Left lung (tissue), 14 donors: ENCODE measurements at places on chromosomes 2 and 18. TPM values are rescaled to one million over a fixed set of nuclear protein-coding genes. Genes with fewer than 3 reads are reported as not detected.

GRCh38 chr2:165044505-165045303 lies 89.4 kb upstream of the SLC38A11 start:
- no peak overlapping the region for H3K4me3 ChIP-seq

- H3K4me1 ChIP-seq = no peaks in the 10 kb centered on the region
- H3K27ac ChIP-seq = no peak overlapping the region
- H3K27me3 ChIP-seq = peaks cover 25% of the 10 kb centered on the region
- H3K36me3 ChIP-seq = no peaks in the 10 kb centered on the region
- H3K4me3 ChIP-seq = no peak overlapping the region
These were observed 52.5 kb upstream of the CCDC150 start for GRCh38 chr2:196587056-196587455.

GRCh38 chr2:41930807-41931566 lies 116.8 kb upstream of the PKDCC start:
- no peak for DNase-seq
- no peaks in the 10 kb centered on the region for H3K27me3 ChIP-seq
- no peaks in the 10 kb centered on the region for H3K4me1 ChIP-seq
- H3K4me3 ChIP-seq = no peak overlapping the region

DNA sequence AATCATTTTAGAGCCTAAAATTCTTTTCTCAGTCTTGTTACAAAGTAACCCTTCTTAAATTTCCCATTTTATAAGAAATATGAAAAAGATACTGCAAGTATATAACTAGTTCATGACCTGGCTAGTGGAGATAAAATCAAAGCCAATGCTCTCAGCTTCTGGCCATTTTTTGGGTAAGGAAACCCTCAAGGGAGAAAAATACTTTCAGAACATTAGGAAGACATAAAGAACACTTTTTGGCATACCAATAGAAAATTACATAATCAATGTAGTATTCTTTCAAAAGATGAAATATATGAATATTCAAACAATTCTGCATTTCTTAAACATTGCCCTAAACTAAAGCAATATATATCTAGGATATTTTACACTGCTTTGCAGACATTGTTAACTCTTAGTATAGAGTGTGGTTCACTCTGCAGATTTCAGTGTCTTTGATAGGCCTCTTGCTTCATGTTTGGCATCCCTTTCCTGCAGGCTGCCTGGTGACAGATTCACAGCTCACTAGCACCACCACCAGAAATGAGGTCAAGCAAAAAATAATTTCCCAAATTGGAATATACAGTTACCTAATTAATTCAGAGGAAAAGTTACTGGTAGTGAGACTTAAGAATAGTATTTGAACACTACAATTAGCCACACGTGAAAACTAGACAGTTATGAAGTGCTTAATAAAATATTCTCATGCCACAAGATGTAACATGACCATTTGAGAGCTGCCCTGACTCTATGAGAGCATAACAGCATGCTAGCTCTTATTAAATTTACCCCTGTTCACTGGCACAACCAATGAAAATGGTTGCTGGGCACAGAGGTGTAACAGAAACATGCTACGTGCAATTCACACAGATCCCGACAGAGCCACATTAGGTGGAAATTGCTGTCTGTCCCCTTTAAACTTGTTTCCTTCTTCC lies 36.0 kb downstream of the PAIP2B start:
- no peaks in the 10 kb centered on the region for H3K27me3 ChIP-seq
- no peaks in the 10 kb centered on the region for H3K36me3 ChIP-seq
- no peak overlapping the region for H3K4me3 ChIP-seq
- H3K27ac ChIP-seq = no peak overlapping the region
- H3K4me1 ChIP-seq = no peaks in the 10 kb centered on the region
- DNase-seq = peak; percentile 32

GRCh38 chr2:95278051-95278471 lies 3.8 kb downstream of the PROM2 start:
- no peaks in the 10 kb centered on the region for H3K4me1 ChIP-seq
- no peak overlapping the region for H3K4me3 ChIP-seq
- H3K36me3 ChIP-seq = no peaks in the 10 kb centered on the region
- DNase-seq = no peak
- no peaks in the 10 kb centered on the region for H3K27me3 ChIP-seq

- no peak overlapping the region for H3K27ac ChIP-seq
- no peak for DNase-seq
- H3K4me3 ChIP-seq = no peak overlapping the region
These were observed 624.3 kb upstream of the ZEB2 start for GRCh38 chr2:145144131-145144728.

- H3K27ac ChIP-seq = no peak overlapping the region
- DNase-seq = peak; percentile 47
- H3K4me1 ChIP-seq = no peaks in the 10 kb centered on the region
These were observed 210.7 kb downstream of the KLHL29 start for GRCh38 chr2:23595601-23596251.

GRCh38 chr2:150885774-150886386 lies 375.8 kb downstream of the RBM43 start:
- H3K27me3 ChIP-seq = no peaks in the 10 kb centered on the region
- no peaks in the 10 kb centered on the region for H3K4me1 ChIP-seq
- H3K27ac ChIP-seq = no peak overlapping the region

DNA sequence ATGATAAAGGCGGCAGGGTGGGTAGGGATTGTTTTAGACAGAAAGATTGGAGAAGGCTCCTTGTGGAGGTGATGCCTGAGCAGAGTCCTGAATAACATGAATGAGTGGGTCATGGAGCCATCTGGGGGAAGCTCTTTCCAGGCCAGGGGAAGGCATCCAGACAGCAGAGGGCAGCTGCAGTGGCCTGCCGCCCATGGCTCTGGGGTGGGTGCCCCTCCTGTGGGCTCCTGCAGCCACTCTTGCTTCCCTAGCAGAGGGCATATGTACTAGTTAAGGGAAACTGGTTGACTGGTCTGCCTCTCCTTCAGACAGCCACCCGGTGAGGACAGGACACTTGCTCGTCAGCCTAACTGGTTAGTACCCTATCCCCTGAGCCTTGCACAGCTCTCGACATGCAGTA lies 46.5 kb upstream of the SLC1A4 start:
- H3K27me3 ChIP-seq = no peaks in the 10 kb centered on the region
- no peak overlapping the region for H3K27ac ChIP-seq
- H3K4me3 ChIP-seq = no peak overlapping the region
- no peak for DNase-seq

KCNG3 gene
- 0.70 TPM for total RNA-seq

AQP4 gene
- 453 TPM for total RNA-seq
